ENCODE measurements at places on chromosomes 2 and 18. TPM values are rescaled to one million over a fixed set of nuclear protein-coding genes. Genes with fewer than 3 reads are reported as not detected.

The G6PC2 gene
- total RNA-seq: not detected

The ITPRIPL1 gene
- 6.3 TPM for total RNA-seq

The GYPC gene
- 73.4 TPM for total RNA-seq

The CDH2 gene
- 6.5 TPM for total RNA-seq

The SERPINB13 gene
- total RNA-seq: 17.5 TPM
